Right cardiac atrium (tissue), 5 donors: ENCODE measurements at places on chromosomes 1 and 21.

DNA sequence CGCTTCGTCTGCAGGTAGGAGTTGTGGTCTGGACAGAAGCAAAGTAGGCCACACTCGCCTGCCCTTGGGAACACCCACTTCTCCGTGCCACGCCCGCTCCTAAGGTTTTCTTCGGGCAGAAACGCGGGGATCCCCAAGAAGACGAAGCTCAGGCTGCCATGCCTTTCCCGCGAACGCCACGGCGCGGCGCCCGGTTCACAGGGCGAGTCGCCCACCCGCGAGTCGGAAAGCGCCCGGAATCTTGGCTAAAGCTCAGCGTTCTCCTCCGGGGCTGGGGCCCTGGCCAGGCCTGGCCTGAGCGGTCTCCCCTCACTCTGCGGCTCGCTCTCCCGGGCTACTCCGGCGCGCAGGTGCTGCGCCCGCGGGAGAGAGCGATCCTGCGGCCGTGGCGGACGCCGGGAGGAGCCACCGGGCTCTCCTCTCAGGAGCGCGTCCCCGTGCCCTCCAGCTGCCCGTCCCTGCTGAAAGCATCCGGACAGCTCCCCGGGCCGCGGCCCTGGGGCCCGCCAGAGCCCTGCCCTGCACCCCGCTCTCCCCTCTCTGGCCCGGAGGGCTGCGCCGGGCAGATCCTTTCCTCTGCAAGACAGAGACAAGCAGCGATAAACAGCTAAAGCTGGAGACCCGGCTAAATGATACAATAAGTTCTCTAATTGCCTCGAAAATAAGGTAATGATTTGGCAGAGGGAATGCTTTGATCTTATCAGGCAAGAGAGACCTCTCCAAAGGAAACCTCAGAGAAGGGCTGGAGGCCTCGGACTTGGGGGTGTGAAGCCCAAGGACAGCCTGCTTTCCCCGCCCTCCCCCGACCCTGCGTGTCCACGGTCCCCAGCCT lies 6.7 kb upstream of the WNT2B start:
- peak; percentile 93 for DNase-seq

- DNase-seq: no peak
Measured at GRCh38 chr1:196531737-196532524, 76.3 kb downstream of the KCNT2 start.

- peak; percentile 72 for DNase-seq
Measured at GRCh38 chr1:9770298-9770697, 53.5 kb downstream of the CLSTN1 start.

- no peak for DNase-seq
Measured at GRCh38 chr1:219383281-219383680, 209.6 kb downstream of the LYPLAL1 start.

DNA sequence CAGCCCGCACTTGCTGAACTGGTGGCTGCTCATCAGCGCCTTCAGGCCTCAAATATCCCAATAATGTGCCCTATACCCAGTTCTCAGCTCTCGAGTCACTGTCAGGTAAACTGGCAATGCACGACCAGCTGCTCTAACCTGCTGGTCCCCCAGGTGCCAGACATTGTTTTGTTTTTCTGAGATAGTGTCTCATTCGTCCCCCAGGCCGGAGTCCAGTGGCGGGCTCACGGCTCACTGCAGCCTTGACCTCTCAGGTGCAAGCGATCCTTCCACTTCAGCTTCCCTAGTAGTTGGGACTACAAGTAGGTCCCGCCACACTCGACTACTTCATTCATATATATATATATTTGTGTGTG lies 1.0 kb upstream of the NADK start:
- DNase-seq: no peak

DNA sequence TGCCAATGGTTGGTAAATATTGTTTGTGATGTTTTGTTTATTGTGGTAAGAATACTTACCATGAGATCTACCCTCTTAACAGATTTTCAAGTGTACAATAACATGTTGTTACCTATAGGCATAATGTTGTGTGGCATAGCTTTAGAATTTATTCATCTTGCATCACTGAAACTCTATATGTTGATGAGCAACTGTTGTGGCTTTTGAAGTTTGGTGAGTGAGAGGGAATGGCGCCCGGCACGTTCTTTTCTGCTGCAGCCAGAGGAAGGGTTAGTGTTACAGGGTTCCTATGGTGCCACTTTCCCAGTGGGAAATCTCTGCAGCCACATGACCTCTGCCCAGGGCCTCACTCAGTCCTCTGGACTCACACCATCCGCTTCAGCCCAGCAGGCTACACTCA lies 342.5 kb upstream of the ADGRL2 start:
- no peak for DNase-seq

GRCh38 chr1:82116105-82116504 lies 315.4 kb downstream of the ADGRL2 start:
- DNase-seq: peak; percentile 23

GRCh38 chr1:154798645-154799044 lies 71.4 kb downstream of the KCNN3 start:
- no peak for DNase-seq

DNA sequence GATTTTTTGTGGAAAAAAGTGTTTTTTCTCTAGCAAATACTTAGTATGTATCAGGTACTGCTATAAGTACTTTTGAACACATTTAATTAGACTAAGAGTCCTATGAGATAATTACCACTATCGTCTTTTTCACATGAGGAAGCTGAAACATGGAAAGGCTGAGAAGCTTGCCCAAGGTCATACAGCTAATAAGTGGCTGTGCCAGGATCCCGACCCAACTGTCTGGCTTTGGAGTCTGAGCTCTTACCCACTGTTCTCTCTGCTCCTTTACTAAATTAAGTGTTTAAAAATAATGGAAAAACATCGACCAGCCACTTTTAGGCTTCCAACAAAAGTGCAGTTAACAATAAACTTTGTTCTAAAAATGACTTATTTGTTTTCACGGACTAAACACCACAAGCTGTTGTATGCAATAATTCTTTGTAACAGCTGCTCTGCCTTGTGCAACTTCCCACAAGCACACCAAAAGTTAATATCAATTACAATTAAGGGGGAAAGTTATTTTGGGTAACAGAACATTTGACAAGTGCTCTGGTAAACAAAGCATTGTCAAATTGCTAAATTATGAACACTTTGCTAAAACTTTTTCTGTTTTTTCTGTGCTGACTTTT lies 75.7 kb downstream of the CRB1 start:
- no peak for DNase-seq

- no peak for DNase-seq
Measured at GRCh38 chr1:200038325-200038980, 10.9 kb downstream of the NR5A2 start.

- no peak for DNase-seq
Measured at GRCh38 chr1:6273380-6273891, 12.5 kb upstream of the GPR153 start.
